Colonic mucosa (tissue), 4 donors: ENCODE measurements at places on chromosomes 2 and 18. TPM values are rescaled to one million over a fixed set of nuclear protein-coding genes. Genes with fewer than 3 reads are reported as not detected.

Gene ADD2
- total RNA-seq, result 1.1 TPM

Gene PRSS56
- total RNA-seq, result not detected

Gene DARS1
- total RNA-seq, result 80.7 TPM

Gene ANKRD36
- 16.6 TPM for total RNA-seq

Gene CFAP65
- 1.6 TPM for total RNA-seq

Gene B3GNT2
- total RNA-seq, result 55.7 TPM

Gene RPRM
- total RNA-seq, result not detected

Gene SLC16A14
- 7.9 TPM for total RNA-seq

Gene IL36A
- total RNA-seq, result not detected

Gene COL4A4
- 0.40 TPM for total RNA-seq

Gene BOLL
- total RNA-seq, result not detected

GRCh38 chr18:21389283-21389682 lies 147.3 kb downstream of the GREB1L start:
- no peak for DNase-seq

DNA sequence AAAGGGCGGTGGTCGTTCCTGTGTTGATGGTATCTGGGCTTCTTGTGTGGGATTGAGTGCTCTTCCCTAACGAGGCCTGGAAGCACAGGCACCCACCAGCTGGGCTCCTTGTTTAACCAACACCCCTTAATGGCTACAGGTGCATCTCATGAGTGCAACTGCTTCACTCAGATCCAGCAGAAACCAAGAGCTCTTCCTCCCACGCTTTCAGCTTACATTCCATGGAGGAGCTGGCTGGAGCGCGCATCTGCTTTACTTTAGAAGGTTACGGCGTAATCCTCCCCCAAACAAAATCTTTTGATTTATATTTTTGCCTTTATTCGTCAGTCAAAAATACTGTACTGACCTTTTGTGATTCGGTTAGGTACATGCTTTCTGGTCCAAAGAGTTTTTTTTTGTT lies 174.7 kb downstream of the LTBP1 start:
- DNase-seq, result no peak

DNA sequence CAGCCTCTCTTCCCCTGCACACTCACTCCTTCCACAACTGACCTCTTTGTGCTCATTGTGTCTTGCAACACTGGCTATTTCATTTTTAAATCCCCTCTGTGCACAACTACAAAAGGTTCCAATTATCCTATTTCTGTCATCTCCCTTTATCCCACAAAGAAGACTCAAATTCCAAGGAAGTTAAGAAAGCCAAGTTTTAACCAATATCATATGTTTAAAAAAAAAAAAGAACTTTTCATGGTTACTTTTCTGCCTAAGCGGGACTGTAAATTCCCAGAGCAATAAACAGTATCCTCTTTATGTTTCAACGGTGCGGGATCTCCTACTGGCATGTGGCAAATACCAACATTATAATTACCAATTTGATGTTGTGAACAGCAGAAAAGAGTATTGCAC lies 83.8 kb downstream of the DOCK10 start:
- DNase-seq, result no peak

DNA sequence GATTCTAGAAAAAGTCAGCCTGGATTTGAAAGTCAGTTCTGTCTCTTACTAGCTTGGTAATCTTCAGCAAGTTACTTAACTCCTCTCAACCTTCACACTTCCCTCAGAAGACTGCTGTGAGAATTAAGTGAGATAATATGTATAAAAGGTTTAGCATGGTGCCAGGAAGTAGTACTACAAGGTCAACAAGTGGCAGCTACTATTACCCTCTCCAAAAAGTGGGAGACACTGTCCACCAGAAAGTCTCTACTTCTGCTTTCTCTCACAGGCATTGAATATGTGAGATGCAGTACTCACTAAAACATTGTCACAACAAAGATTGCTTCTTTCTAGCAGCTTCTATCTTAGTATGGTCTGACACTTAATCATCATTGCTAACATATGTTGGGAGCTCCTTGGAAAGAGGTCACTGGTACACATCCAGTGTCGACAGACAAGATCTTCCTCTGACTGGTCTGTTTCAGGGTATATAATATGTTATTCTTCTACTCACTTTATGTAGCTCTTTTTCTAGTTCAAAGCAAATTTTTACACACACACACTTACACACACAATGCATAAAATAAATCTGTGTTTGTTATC lies 47.9 kb downstream of the DOCK10 start:
- DNase-seq, result no peak

DNA sequence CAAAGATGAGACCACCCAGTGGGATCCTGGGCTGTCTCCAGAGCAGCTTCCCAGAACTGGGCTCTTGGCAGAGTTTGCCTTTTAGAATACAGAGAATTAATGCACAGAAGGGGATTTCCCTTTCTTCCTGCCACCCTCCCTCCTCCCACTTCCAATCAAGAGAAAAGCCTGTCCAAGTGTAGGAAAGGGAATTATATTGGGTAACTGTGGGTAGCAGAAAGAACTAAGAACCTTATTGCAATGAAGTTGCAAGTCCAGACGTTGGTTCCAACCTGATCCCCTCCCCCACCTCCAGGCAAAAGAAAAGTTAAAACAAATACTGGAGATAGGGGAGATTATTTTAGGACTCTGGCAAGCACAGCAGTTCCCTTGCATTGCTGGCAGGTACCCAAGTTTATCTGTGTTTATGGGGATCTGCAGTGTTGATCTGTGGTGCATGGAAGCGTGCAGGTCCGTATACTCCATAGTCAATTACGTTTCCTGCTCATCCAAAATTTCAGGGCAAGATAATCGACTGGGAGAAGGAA lies 114.3 kb downstream of the PRKCE start:
- DNase-seq, result peak; percentile 52

DNA sequence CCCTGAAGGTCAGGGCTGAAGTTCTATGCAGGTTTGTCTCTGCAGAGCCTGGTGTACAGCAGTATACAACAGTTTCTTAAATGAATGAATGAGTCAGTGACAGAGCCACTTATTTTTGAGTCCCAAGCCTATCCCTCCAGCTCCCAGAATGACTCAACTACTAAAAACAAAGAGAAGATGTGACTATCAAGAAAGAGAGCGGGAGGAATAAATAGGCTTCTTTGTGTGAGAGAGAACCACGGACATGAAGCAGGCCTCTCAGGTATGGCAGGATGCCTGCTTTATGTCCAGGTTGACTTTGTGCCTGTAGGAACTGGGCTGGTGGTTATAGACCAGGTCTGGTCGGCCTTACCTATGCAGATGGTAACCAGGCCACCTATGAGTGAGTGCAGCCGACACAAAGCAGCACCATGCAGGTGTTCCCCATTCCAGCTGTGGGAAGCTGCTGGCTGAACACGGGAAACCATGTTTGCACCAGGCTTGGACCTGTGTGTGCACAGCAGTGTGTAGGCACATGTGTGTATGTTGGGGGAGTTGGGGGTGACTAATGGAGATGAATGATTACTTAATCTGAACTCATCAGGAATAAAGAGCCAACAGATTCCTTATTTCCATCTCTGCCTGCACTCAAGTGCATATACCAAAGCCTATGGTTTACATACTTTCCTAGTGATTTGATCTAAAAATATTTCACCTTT lies 171.0 kb downstream of the OSR1 start:
- no peak for DNase-seq

GRCh38 chr18:38752430-38752829 lies 1186.8 kb upstream of the CELF4 start:
- no peak for DNase-seq

GRCh38 chr2:19059076-19059475 lies 299.3 kb downstream of the OSR1 start:
- no peak for DNase-seq

DNA sequence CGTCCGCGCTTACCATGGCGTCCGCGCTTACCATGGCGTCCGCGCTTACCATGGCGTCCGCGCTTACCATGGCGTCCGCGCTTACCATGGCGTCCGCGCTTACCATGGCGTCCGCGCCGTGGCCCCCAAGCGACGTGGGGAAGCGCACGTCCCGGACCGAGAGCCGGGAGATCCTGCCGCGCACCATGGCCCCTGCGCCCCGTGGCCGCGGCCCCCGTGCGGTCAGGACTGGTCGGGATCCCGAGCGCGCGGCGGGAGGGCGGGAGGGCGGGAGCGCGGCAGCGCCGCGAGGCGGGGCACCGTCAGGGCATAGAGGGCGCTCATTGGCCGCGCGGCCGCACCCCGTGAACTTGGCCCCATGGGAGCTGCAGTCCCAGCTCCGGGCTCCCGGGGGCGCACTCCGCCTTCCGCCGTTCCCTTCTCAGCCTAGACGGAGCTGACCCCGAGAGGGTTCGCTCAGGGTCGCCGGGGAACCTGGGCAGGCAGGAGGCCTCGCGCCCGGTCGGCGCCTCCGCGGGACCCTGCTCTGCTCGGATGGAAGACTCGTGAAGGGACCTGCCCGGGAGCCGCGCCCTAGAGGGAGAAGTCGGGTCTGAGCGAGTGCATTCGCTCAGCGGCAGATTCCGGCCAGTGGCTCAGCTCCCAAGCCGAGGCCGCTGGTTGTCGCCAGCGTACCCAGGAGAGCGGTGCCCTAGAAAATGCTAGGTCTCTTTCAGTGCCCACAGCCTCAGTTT lies at the start of gene ENOSF1:
TSS of gene ENOSF1 (minus strand) at position 230 of the 734 bp plus-strand sequence. CDS start at position 187, 43 bp downstream.
- DNase-seq, result peak; percentile 92

GRCh38 chr18:12393998-12394397 lies 13.7 kb upstream of the PRELID3A start:
- DNase-seq, result peak; percentile 58

GRCh38 chr2:204720874-204721273 lies 175.6 kb downstream of the PARD3B start:
- DNase-seq, result no peak

- no peak for DNase-seq
Observed at GRCh38 chr2:42882756-42883155, 90.4 kb upstream of the HAAO start.

DNA sequence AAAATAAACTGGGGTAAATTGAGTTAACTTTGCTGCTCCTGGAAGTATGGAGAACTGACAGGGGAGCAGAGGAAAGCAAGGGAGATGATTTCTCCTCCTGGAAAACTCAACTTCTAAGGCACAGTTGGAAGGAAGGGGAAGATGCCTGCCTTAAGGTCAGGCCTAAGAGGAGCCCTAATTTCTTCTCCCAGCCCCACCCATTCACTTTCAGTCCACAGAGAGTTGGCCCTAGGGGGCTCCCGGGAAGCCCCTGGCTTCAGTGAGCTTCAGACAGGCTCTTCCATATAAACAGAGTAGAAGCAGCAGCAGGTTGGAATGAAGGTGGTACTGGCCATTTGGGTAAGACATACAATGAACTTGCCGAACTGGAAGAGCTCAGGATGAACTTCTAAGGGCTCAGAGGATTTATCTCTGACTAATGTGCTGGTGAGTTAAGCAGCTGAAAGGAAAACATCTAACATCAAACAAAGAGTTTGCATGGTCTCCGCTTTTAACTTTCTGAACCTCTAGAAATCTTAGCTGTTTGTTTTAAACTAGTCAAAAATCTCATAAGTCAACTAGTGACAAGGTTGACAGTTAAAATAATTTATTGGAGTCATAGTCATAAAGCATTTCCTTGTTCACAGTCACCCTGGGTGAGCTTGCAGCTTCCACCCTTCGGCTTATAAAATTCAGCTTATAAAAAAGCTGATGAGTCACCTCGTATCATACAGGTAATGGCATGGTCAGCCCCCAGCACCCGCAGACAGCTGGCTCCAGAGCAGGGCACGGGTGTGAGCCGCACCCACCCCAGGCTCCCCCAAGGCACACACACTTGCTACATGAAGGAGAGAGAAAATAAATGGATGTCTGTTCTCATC lies 9.8 kb downstream of the MALL start:
- peak; percentile 82 for DNase-seq

GRCh38 chr18:56639571-56639970 lies 1.2 kb upstream of the TXNL1 start:
- no peak for DNase-seq

DNA sequence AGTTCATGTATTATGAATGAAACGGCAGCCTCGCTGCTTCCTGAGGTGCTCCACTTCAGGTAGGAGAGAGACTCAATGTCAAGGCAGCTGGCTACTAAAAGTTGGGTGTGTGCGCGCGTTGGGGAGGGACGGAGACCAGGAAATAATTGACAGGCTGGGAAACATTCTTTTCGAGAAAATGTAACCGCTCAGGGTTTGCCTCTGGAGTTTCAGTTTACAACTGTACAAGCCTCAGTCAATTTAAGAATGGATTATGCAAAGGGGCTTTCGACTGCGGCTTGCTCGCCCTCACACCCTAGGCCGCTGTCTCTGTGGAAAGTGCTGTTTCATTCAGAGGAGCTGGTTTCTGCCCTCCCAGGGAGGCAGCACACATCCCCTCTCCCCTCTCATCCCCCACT lies 4.4 kb upstream of the SPRED2 start:
- DNase-seq, result no peak

DNA sequence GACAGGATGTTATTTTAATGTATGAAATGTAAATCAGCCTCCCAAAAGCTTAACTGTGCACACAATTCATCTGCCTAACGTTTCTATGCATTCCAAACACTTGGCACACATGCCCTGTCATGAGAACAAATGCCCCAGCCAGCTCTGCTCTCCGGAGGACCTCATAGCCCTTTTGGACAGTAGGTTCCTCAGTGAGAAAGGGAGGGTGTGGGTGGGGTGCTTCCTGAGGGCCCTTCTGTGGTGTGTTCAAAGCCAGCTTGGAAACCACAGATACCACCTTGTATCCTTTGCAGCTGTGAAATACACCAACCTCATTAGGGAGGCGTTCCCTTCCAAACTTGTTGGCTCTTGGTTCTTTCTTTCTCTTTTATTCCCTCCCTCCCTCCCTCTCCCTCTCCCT lies 102.2 kb upstream of the ASB18 start:
- DNase-seq, result no peak

DNA sequence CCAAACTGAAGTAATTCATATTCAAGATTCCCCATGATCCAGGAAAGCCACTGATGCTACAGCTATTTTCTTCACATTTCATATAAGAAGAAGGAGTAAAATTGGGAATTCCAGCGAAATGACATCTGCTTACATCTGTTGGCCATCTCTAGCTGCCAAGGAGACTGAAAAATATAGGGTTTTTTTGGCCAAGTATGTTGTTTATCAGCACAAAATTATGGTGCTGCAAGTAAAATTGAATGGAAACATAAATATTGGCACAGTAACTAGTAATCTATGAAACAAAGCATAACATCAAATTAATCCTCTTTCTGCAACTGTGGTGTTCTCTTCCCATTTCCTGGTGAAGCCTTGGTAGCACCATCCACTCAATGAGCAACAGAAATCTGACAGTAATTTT lies 649.5 kb upstream of the ZNF804A start:
- DNase-seq, result no peak

DNA sequence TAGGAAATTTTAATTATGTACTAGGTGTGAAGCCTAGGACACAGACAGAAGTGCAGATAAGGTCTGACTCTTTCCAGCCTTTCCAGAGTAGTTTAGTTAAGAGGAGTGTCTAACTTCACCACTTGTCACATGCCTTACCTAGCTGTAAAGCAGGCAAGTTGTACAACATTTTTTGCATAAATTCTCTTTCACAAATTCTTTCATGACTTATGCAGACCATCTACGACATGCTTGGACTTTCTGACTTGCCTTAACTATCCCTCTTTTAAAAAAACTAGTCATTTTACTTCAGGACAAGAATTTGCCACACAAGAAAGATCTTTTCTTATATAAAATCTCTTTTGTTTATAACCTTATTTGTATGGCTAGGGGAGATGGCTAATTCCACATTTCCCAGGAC lies 1273.6 kb upstream of the SLC39A10 start:
- no peak for DNase-seq
